Suppressor macrophage treated with lipopolysaccharide for 1 hour (primary cell): ENCODE measurements at places on chromosomes 3 and 15.

DNA sequence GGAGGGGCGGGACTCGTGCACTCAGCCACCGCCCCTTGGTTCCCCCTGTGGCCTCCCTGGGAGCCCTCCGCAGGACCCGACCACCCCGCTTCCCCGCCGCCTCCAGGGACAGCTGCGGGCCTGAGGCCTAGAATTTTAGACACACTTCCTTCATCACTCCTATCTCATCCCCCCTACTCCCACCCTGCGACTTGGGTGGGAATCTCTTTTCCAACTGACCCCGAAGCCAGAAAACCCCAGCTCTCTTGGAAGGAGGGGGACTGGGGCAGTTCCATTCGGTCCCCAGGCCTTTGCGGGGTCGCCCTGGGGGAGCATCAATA lies 289 bp upstream of the TFDP2 start:
- no peak for DNase-seq

- no peak for DNase-seq
Observed at GRCh38 chr3:10852066-10852808, 36.2 kb downstream of the SLC6A11 start.

- no peak for DNase-seq
Observed at GRCh38 chr15:75350601-75351361, 3.9 kb downstream of the NEIL1 start.

GRCh38 chr3:59580996-59581395 lies 531.2 kb upstream of the CFAP20DC start:
- DNase-seq, result no peak

DNA sequence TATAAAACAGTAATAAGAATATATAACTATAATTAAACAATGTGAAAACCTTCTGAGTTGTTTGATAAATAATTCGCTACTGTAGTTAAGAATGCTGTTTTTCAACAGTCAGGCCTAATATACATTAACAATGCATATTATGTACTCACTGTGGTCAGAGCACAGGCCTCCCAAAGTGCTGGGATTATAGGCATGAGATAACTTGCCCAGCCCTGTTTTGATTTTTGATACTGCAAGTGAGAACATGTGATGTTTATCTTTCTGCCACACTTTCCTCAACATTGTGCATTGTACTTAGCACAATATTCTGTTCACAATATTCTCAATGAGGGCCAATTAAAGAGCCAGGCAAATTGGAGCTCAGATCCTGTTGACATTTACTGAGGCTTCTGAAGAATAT lies 274.5 kb upstream of the RARB start:
- DNase-seq, result no peak

GRCh38 chr3:197353867-197354567 lies 55.6 kb upstream of the DLG1 start:
- no peak for DNase-seq

GRCh38 chr3:191414732-191415131 lies 46.2 kb upstream of the PYDC2 start:
- DNase-seq, result no peak

DNA sequence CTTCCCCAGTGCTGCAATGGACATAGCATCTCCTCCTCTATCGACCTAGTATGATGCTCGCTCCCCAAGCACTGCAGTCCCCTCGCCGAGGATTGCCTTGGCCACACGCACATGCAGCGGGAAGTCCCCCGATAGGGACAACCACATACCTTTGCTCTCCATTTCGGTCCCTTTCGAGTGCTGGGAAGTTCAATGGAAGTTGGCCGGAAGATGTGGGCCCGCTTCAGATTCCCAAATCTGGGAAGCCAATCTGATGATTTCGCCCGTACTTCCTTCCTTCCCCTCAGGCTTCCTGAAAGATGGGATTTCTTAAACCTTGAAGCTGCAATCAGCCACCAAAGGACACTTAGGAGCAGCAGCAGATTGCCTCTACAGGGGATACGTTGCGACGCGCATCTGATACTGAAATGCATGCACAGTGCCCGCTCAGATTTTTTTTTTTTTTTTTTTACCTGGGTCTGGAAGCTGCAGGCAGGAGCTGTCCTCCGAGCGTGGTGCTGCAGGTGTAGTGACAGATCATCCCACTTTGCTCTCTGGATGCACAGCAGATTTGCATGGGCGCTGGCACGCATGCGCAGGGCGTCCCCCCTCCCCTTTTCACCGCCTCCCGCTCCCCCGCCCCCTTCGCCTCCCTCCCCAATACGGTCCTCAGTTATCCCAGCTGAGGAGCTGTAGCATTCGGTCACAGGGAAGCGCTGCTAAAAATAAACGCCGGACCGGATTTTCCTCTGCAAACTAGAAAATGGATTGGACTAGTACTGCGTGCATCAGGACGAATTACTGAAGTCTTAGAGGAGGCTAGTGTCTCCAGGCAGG lies at the start of gene FGF12:
FGF12 (minus strand) TSS at position 510 of the 816 bp plus-strand sequence.
- no peak for DNase-seq

GRCh38 chr3:108093616-108094015 lies 2.8 kb upstream of the CD47 start:
- DNase-seq, result no peak

GRCh38 chr15:100821327-100821726 lies 58.3 kb upstream of the ALDH1A3 start:
- DNase-seq, result no peak

DNA sequence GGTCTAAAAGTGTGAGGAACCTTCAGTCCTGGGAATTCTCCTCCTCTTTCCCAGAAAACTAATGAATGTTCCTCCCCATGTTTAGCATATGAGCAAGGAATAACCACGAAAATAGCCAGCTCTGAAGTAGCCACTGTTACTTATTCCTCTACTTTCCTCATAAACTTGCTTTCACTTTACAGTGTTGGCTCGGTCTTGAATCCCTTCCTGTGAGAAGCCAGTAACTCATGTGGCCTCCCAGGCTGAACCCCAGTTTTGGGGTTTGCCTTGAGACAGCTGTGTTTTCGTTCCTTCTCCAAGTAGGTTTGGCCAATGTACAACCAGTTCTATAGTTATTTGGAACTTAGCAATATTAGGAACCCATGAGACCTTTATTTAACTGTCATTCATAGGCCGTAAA lies 195.0 kb downstream of the CNTN6 start:
- no peak for DNase-seq

GRCh38 chr3:147930232-147930807 lies 521.2 kb downstream of the ZIC1 start:
- DNase-seq, result no peak

DNA sequence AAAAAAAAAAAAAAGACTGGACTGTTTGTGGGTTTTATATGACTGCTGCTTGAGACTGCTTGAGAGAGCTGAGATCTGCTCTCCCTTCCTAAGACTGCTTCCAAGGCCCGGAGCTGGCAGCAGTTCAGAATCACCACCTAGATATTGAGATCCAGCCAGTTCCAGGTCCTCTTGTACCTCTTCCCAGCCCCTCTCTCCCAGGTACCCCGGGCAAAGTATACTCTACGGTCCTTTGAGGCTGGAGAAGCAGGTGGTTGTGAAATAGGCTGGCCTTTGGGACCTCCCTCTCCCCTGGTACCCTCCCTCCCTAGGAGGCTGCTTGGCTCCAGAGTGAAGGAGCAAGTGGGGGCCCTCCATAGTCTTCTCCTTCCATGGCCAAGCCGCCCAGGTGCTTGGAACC lies 12.6 kb upstream of the BAHD1 start:
- no peak for DNase-seq

DNA sequence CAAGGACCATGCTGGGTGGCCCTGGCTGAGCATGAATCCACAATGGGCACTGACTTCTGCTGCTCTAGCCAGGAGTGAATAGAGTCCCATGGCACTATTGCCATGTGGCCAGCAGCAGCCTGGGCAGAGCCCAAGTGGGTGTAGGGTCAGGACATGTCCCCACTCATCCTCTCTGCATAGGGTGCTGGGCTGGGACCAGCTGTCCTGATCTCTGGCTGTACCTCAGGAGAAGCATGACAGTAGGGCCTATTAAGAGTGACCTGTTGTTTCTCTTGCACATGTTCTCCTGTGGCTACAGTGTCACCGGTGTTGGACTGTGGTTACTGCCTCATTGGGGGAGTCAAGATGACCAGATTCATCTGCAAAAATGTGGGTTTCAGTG lies 46.9 kb downstream of the DLEC1 start:
- no peak for DNase-seq

DNA sequence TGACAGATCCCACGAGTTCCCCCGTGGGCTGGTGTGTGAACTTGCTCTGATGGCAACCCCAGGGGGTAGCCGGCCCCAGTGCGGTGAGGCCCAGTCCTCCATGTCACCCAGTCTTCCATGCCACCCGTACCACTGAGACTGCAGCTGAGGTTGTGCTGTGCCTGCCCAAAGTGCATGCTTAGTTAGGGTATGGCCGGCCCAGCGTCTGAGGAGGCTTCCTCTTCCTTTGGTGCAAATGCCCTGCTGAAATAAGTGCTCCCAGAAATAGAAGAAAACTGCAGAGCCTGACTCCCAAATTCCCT lies 31.5 kb downstream of the MGLL start:
- no peak for DNase-seq

DNA sequence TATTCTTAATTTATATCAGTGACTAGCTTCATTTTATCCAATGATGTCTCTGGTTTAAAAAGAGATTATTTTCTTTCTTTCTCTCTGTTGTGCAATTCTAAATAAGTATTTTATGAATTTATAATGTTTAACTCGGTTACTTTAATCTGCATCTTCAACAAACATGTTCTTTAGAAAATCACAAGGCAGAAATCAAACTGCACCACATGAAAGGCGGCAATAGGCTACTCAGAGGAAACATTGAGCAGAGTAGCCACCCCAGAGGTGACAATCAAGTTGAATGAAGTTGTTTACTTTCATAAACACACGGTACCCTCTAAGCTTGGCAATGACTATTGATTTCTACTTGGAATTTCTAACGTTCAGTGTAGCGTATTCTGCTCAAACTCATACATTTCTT lies 677.8 kb upstream of the ROBO1 start:
- DNase-seq, result no peak

DNA sequence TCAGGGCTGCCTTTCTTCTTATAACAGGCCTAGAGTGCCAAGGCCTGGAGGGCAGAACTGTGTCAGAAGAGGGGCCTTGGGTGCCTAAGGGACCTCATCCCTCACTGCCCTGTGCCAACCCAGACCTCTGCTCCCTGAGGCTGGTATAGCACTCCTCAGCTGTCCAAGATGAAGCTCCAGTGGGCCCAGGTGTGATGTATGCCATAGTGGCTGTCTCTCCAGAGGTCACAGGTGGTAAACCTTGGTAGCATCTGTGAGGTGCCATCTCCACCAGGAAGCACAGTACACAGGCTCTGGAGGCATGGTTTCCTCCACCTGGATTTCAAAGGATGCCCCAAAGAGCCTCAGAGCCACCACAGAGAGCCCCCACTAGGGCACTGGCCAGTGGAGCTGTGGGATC lies 12.3 kb upstream of the KLHL40 start:
- DNase-seq, result no peak

DNA sequence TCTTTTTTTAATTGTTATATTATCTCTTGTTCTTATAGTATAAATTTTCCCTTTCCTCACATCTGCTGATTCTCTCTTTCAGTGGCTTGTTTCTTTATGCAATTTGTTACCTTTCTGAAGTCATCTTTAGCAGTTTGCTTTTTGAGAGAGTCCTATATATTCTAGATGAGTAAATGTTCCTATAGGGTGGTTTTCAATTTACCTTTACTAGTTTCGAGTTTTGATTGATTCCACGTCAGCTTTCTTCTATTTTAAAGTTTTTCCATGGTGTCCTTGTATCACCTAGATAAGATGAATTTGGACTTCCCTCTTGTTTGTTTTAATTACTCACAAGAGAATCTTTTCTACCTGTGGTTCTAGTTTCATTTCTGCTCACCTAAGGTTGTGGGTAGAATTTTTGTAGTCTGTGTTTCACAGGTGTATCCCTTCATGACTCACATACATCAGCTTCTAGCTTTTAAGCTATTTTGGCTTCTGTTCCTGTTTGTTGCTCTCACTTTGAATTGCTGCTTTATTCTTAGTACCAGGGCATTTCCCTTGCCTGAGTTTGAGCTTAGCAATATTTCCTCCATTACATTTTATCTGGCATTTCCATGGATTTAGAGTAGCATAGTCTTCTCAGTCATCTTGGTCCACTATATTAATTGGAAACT lies 6.4 kb downstream of the TEX9 start:
- DNase-seq, result no peak

- DNase-seq, result no peak
Observed at GRCh38 chr3:123683505-123684154, 98.8 kb upstream of the HACD2 start.

DNA sequence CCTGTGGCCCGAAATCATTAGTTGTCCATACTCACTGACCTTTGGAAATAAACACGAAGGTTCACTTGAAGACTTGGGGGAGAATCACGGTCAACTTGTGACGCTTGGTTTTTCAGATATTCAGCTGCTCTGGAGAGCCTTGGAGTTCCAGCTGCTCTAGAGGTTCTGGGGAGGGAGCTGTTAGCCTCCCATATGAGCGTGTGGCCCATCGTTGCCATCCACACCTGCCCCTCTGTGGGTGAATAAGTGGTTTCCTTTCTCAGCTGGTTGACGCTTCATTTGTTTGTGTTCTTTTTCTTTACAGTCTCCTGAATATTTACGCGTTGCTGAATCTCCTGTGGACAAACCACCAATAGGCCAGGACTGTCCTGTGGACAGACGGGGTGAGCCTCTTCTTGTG lies 35.6 kb downstream of the APBA2 start:
- DNase-seq, result no peak

- DNase-seq, result no peak
Observed at GRCh38 chr3:196995646-196996355, 27.2 kb upstream of the PIGZ start.
